ENCODE measurements at places on chromosomes 1 and 21.

GRCh38 chr1:226679853-226680516 lies 59.1 kb downstream of the ITPKB start:
- DNase-seq: peak; percentile 70

- DNase-seq: no peak
Measured at GRCh38 chr1:20265250-20265649, 25.4 kb upstream of the VWA5B1 start.

- DNase-seq: no peak
Measured at GRCh38 chr1:101438359-101438758, 201.5 kb downstream of the S1PR1 start.

- DNase-seq: no peak
Measured at GRCh38 chr1:207288315-207288714, 33.2 kb upstream of the CD55 start.

DNA sequence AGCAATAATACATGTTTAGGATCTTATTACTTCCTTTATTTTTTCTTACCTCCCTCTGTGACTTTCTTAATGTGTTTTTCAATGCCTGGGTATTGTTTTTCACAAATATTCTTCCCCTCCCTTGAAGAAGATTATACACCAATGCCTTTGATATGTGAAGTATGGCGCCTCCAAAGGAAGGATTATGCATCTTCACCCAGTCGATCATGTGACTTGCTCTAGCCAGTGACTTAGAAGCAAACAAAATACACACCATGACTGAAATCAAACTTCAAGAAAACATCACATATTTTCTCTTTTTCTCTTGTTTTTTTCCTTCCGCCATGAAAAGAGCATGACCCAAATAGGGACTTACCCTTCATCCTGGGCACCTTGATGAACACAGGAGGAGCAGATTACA lies 297.1 kb downstream of the NCAM2 start:
- DNase-seq: no peak

DNA sequence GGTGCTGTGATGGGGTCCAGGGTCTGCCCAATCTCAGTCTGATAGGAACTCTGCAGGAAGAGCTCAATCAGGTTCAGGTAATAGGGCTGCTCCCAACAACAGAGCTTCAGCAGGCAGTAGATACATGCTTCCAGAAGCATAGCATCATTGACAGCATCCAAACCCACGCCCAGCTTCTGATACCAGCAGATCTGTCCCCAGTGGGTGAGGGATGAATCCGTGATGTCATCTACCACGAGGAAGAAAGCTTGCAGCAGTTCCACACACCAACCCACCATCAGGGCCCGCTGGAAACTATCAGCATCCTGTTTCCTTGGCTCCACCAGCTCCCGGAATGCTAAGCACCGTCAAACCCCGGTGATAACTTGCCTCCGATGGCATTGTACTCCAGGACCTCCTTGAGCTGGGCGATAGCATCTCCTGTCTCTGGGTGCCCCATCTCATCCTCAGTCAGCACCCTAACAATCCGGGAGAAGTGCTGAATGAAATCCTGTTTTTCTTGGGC lies 14.7 kb downstream of the NEK2 start:
- no peak for DNase-seq

- no peak for DNase-seq
Measured at GRCh38 chr1:243470502-243470901, 214.7 kb downstream of the SDCCAG8 start.

DNA sequence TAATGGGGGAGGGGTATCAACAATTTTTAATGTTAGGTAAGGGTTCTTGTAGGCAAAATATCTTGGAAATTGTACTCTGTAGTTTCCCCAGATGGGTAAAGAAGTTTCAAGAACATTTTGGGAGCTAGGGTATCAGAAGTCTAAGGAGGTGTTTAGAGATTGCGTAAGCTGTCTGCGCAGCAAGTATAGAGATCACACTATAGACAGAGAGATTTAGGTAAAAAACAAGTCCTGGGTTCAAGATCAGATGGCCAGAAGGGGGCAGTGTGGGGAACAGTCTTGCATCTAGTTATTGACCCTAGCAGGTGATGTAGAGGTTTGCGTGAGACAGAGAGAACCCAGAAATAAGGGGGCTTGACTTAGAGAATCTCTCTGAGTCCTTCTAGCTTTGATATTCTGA lies 80.8 kb downstream of the S1PR1 start:
- DNase-seq: no peak

- DNase-seq: no peak
Measured at GRCh38 chr1:67747671-67748546, 62.9 kb downstream of the GADD45A start.

GRCh38 chr1:167923324-167924056 lies 9.6 kb upstream of the ADCY10 start:
- no peak for DNase-seq

DNA sequence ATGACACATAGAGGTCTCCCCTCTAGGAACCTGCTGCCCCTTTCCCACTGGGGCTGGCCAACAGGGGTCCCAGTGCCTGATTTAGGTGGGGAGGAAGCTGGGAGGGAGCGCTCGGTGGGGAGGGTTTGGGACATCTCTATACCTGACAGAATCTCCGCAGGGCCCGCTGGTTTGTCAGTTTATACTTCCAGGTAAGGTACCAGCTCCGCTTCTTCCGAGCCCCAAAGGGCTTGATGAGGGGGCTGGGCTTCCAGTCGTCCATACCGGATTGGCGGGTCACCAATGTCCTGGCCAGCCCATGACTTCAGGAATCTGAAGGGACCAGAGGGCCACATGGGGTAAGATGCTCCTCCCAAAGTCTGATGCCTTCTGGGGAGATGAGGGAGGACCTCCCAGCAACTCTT lies 672 bp downstream of the POMGNT1 start:
- DNase-seq: no peak

GRCh38 chr1:214453109-214453722 lies 98.2 kb downstream of the PTPN14 start:
- DNase-seq: no peak

DNA sequence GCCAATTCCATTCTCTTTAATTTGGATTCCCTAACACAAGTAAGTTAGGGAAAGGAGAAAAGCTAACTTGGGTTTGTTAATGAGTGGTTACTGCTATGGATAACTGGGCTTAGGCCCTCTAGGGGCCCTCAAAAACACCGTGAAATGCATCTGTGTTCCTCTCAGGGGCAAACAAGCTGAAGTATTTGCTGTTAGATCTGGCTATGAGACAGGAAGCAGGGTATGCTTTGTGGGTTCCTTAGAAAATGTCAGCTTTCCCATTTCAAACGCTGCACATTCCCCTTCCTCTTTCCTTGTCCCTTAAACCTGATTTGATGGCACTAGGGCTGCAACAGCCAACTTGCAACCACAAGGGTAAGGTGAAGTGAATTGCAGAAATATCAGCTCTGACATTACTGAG lies 5.7 kb upstream of the CAP1 start:
- no peak for DNase-seq

GRCh38 chr1:5985250-5985649 lies 7.0 kb downstream of the NPHP4 start:
- DNase-seq: no peak

DNA sequence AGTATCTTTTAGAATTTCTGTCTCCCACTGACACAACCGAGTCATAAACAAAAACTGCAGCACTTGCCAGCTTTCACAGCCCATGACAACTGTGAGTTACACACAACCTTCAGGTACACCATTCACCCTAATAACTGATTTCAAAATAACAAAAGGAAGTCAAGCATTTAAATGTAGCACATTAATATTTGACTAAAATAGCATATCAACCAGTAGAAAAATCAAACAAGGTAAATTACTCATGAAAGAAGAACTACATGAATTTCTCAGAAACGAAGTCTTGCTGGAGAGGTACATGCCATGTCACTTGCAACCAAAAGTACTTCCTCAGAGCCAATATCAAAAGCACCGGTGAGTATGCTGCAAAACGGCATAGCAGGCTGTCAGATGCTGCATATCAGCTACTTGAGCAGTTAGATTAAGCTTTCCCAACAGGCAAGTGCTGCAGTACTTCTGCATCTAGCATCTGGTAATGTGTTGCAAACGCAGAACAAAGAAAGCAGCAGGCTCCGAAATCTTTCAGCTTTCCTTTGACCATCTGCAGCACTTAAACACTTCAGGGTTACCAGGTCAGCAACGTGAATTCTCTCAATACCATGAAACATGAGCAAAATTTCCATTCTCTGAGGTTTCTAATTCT lies 223.2 kb downstream of the SMYD3 start:
- DNase-seq: no peak
